ENCODE measurements at places on chromosomes 13 and 19.

DNA sequence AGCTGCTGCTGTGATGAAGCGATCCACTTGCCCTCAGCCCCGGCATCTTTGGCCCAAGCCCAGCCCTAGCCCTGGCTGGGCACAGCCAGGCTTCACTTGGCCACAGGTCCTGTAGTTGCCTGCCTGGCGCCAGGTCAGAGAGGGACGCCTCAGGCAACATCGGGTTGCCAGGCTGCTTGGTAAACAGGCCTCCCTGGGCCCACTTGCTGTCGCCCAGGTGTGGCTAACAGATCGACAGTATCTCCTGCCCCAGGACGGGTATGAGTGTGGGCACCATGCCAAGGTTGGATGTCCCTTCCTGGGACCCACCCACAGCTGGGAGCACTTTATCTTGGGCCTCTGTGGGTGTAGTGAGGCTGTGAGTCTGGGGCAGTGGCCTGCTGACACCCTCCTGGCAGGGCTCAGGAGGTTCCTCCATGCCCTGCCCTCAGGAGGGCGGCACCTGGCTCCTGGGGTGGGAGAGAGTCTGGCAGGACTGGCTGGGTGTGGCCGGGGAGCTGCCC lies 27.8 kb downstream of the CARM1 start:
- no peak for DNase-seq

DNA sequence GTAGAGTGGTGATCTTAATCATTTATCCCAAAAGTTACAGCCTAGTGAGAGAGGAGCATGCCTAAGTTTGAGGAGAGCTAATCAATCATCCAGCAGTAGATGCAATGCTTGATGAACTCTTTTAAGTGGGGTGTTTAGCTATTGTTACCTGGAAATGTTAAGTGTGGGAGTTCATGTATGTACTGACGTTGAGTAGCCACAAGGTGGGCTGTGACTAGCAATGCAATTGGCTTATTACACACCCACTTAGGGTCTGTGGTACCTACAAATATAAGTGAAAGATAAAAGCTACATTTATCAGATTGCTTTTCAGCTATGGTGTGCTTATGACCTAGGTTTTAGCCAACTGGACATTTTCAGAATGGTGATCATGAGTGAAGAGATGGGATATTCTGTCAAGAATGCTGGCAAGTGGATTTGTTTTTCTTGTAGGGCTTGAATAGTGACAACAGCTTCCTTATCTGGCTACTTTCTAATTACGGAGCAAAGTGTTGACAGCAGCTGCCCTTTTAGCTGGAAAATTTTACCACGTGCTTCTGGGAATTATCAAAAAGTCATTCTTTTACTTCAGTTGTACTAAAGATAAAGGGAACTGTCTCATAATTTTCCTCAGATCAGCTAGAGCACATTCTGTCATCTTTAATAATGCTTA lies 170.6 kb downstream of the POSTN start:
- DNase-seq, result no peak

DNA sequence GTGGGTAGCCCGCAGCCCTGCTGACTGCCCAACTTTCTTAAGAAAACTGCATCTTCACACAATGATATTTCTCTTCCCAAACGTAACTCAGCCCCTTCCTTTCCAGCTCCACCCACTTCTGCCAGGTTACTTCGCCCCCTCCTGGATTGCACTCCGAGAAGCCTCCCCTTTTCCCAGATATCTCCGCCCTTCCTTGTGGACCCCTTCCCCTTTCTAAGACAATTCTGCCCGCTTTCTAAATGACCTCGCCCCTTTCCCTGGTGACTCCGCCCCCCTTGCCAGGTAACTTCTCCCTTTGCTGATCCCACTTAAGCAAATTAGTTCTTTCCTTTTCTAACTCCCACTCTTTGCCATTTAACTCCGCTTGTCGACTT lies 2.6 kb downstream of the VSIG10L start:
- no peak for DNase-seq

GRCh38 chr13:41365631-41366030 lies 54.6 kb downstream of the NAA16 start:
- DNase-seq, result no peak

GRCh38 chr13:101977475-101977874 lies 424.4 kb downstream of the FGF14 start:
- no peak for DNase-seq

DNA sequence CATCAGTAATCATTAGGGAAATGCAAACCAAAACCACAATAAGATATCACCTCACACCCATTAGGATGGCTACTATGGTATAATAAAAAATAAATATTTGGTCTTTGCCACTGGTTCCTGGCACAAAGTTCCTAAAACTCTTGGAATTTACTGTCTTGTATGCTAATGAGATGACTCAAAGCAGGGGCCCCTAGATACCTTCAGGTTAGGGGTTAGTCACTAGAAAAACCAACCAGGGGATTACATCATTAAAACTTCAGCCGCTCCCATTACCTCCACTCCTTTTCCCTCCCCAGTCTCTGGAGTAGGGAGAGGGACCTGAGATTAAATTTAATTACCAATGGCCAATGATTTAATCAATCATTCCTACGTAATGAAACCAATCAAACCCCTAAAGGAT lies 49.6 kb downstream of the THSD1 start:
- DNase-seq, result no peak

DNA sequence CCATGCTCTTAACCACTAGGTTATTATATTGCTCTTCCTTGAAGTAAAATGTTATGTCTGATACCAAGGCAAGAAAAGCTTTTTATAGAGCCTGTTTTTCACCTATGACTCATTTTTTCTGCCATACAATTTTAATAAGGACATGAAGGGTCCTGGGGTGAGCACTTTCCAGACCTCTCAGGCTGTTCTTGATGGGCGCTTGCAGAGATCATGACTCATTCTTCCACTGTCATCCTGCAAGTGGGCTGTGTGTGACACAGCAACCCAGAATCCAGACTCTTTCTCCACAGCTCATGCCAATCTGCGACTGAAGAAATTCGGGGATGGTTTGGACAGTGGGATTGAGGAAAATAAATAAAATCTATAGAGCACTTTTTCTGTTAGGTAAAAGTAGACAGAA lies 506.7 kb upstream of the NBEA start:
- DNase-seq, result no peak

- DNase-seq, result no peak
Measured at GRCh38 chr19:51462276-51462675, 4.0 kb upstream of the SIGLEC8 start.

- DNase-seq, result no peak
Measured at GRCh38 chr19:33809960-33810359, 13.3 kb downstream of the KCTD15 start.

DNA sequence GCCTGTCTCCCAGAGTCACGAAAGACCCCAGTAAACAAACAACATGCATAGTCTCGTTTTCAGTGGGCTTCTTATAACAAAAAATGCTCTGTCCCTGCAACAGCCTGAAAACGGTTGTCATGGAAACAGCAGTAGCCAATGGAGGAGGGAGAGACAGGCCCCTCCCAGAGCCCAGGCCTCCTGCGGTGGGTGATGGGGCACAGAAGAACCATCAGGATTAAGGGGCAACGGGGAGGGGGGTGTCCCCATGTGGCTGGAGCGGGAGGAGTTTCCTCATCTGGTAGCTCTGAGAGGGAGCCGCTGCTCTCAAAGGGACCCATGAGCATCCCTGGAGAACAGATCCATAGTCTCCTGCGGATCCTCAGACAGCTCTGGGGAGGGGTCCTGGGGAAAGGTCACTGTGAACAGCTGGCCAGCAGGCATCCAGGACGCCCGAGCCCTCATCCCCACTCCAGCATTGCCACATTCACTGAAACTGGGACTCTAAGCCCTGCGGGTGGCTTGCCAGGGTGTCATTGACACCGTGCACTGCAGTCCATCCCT lies 37.5 kb upstream of the PNMA8B start:
- DNase-seq, result no peak

DNA sequence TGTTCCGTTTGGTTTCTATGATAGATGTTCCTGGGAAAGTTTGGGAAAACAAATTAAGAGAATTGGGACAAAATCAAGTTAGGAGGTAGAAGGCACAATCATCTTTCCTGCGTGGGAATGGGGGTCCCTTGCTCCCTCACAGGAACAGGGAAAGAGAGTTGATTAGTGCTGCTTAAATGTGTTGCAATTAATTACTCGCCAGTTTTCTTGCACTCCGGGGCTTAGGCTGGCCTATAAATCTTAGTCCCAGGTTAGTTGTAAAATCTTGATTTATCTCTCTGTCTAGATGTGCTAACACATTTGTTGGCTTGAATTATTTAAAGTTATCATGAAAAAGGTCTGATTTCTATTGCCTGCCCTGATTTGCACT lies 10.1 kb downstream of the B3GLCT start:
- no peak for DNase-seq

GRCh38 chr19:38031423-38031770 lies 124.4 kb downstream of the SIPA1L3 start:
- no peak for DNase-seq

DNA sequence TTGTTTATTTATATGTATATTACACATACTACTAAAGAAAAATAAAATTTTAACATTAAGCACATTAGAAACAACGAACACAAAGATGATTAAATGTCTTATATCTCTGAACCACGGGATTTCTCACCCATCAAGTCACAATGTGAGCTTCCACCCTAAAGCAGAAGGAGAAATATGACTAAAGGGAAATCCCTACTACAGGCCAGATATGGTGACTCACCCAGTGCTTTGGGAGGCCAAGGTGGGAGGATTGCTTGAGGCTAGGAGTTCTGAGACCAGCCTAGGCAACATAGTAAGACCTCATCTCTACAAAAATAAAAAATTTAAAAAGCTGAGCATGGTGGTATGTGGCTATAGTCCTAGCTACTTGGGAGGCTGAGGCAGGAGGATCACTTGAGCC lies 24.6 kb downstream of the DCT start:
- no peak for DNase-seq

GRCh38 chr13:79434556-79434955 lies 28.5 kb upstream of the RBM26 start:
- no peak for DNase-seq

DNA sequence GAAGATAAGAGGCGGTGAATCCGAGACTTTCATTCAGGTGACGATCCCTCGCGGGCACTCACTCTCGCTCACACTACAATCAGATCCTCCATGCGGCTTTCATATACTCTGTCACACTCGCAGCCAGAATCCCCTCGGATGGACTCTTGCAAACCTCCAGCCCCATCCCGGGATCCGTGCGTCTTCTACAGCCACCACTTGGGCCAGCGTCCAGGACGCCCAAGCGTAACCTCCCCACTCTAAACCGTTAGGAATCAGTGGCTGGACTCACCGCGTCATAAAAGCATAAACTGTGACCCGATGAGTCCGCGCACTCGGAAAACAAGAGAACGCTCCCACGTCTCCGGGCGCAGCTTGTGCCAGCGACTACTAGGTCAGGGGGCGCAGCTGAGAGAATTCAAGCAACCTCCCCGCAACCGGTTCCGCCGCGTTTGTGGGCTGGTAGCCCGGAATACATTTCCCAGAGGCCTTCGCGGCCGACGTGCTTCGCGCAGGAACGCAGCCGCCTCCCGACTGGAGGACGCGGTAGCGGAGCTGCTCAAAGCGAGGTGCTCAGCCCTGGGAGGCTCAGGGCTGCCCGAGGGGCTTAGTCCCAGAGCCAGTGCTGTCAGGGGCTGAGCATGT lies 27.6 kb downstream of the ZNF607 start:
- no peak for DNase-seq

- no peak for DNase-seq
Measured at GRCh38 chr19:56477429-56478338, 539 bp upstream of the ZNF667 start.

DNA sequence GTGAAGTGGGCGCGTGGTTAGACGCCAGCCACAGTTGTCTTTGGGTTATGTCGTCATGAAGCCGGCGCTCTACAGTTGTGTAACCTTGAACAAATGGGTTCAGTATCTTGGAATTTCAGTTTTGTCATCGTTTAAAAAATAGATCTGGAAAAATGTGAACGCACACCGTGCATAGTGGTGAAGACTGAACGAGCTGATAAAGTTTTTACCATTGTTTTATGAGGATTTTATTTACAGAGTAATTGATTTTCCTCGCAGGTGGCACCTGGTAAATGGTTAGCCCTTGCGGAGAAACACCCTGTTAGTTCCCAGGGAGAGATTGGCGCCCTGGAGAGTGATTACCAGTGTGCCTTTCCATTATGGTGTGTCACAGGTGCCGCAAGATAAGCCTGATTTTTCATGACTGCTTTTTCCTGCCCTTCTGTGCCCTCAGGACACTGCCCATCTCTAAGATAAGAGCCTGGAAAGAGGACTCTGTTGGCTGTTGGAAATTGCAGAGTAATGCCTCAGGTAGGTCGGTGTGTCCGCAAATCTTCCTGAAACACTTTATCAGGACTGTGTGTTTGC lies 577 bp downstream of the ZNF181 start:
- peak; percentile 76 for DNase-seq

DNA sequence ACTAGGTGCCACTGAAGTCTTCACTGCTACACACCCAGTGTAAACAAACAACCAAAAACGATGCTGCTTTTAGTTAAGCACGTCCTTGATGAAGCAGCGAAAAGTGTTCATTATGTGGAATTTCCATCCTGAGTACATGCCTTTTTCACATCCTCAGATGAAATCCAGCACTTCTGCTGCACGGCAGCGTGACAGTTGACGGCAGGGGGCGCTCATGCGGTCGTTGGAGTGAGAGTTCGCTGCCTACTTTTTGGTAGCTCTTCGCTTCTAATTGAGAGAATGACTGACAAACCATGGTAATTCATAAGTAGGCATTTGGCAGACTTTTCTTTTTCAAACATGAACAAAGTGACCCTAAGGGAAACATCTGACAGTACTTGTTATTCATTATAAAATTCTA lies 1124.9 kb downstream of the EFNB2 start:
- no peak for DNase-seq

GRCh38 chr19:50897191-50897607 lies 14.0 kb downstream of the KLK4 start:
- DNase-seq, result no peak

GRCh38 chr13:23599083-23599925 lies 29.1 kb downstream of the TNFRSF19 start:
- DNase-seq, result no peak

DNA sequence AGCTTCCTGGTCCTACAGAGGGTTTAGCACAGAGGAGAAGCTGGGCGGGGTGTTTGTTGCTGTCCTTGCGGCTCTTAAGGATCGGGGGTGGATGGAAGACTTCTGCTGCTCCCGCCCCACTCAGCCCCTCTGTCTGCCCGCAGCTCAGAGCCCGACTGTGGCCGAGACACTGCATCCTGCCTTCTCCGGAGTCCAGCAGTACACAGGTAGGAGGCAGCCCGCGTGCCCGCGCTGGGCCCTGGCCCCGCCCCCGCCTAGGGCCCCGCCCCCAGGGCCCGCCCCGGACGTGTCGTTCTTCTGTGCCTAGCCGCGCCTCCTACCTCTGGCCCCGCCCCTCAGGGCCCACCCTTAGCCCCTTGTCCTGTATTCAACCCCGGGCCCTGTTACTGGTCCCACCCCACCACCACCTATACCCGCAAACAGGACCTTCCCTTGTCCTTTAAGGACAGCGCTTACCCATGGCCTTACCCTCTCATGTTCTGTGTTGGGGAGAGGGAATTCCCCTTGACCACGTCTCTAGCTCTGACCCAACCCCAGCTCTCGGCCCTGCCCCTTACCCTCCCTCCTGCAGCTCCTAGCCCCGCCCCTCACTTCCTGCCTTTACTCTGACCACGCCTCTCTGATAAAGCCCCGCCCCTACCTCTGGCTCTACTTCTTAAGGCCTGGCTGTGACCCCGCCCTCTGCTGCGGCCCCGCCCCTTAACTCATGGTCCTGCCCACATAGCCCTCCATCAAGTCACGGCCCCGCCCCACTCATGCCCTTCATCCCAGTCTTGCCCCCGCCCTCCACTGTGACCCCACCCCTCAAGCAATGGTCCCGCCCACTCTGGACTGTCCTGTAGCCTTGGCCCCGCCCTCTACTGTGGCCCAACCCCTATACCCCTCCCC lies 60.5 kb downstream of the CELF5 start:
- no peak for DNase-seq

All from NCI-H2107 (cell line).